ENCODE measurements at places on chromosomes 2 and 18.

GRCh38 chr2:65404988-65405697, 27.3 kb downstream of the SPRED2 start:
- no peak for DNase-seq

- no peak for DNase-seq
Measured at GRCh38 chr2:100518801-100519200, 44.0 kb upstream of the PDCL3 start.

- no peak for DNase-seq
Measured at GRCh38 chr2:72140621-72140960, 7.1 kb downstream of the CYP26B1 start.

DNA sequence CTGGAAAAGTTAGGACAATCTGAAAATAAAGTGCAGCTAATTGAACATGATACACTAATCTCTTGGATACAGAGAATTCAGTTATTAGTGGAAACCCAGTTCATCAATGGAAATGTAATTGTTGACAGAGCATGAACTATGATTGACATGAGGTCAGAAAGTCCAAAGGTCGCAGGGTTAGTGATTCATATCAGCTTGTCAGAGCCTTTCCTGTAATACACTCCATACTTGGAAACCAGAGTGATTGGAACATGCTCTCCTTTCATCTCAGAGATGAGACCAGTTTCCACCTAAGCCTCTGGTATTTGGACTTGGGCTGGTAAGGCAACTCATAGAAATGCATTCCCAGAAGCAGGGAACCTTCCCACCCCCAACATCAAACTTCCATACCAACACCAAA, 8.5 kb upstream of the NCKAP5 start:
- DNase-seq: no peak

- no peak for DNase-seq
Measured at GRCh38 chr2:15378148-15378908, 182.8 kb downstream of the NBAS start.
